Eye (tissue), 1 donor: ENCODE measurements at places on chromosomes 4 and X.
A peak's percentile ranks its signal among the peaks of the same experiment; 100 is the strongest.

DNA sequence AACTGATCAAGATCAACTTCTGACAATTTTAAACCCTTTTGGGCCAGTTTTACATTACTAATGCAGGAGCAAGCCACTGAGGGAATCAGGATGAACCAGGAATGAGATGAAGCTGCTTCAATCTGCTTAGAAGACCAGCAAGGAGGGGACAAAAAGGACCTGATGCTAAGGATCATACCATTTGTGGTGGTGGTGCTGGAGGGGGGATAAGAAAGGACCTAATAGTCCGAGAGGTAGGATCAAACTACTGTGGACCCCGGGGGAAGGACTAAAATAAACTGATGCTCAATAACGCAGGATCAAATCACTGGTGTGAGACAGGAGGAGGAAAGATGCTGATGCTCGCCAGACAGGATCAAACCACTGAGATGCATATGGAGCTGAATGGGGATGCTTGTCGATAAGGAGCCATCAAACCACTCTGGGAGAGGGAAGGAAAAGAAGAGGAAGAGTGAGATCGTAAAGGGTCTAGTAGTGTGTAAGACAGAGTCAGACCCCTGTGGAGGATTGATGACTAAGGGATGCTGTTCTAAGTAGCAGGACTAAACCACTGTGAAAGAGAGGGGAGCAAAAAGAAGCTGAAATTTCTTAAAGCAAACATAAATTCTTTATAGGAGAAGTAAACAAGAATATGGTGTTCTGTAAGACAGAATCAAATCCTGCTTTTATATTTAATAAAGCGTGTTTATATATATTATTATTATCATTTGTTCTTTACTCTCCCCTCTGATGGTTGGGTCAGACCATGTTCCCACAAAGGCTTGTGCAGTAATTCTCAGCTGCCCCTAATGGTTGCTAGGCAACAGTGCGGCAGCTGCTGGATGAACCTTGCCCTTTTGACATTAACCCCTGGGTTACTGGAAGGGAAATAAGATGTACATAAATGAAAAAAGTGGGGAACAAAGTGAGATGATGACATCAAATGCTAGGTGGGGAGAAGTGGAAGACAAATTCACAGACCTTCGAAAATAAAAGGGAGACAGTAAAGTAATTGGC, 432.5 kb upstream of the FGF16 start:
- peak; percentile 89 for DNase-seq

DNA sequence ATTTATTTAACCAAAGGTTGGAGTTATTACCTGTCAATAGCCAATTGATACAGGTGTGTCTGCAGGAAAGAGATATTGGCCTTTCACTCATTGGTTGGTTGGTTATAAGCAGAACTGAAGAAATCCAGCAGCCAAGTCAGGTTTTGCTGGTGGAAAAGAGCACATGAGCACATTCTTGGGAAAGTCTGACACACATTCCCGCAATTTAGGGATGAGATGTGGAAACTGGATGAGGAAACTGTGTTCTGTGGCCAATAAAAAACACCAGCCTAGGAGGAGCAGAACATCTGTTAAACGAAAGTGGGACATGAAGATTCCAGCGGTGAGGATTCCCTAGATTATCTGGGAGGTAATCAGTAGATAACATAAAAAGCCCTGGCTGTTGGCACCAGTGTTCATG, 567.4 kb upstream of the CPEB2 start:
- DNase-seq = no peak

- DNase-seq = no peak
Observed at GRCh38 chr4:108833046-108833445, 70.2 kb upstream of the ETNPPL start.

- DNase-seq = no peak
Observed at GRCh38 chr4:143616771-143617170, 83.7 kb downstream of the FREM3 start.

DNA sequence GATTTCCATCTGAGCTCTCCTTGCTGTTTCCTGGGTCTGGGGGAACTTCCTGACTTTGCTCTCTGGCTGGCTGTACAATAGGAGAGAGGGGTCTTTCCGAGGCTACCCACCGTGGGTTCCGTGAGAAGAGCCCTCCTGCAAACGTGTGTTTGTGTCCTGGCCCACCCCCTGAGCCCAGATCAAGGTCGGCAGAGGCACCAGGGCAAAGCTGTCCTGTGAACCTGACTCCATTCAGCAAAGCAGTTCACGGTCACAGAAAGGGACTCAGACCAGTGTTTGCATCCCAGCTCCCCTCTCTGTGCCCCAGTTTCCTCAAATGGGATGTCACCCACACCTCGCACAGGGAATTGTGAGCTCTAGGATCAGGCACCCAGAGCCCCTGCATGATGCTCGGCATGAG, 97.3 kb upstream of the PSAPL1 start:
- DNase-seq = no peak

- peak; percentile 49 for DNase-seq
Observed at GRCh38 chrX:117973110-117973807, 143.4 kb downstream of the KLHL13 start.

DNA sequence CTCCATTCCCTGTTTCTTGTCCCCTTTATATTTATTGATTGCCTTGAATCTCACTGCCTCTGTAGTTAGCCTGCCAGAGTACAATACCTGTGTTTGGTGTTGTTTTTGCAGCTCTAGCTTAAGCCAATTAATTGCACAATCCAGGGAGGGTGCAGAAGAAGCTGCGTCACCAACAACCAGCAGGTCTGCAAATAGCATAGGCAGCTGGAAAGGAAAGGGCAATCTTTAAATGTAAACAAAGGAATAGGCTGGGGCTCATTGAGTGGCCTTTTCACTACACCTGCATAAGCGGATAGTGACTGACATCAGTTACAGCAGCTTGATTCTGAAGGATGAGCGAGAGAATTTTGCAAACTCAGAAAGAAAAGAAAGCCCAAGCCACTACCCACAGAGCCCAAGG, 106.8 kb upstream of the RAI2 start:
- no peak for DNase-seq

- DNase-seq = no peak
Observed at GRCh38 chr4:140189805-140190204, 35.8 kb upstream of the MAML3 start.

DNA sequence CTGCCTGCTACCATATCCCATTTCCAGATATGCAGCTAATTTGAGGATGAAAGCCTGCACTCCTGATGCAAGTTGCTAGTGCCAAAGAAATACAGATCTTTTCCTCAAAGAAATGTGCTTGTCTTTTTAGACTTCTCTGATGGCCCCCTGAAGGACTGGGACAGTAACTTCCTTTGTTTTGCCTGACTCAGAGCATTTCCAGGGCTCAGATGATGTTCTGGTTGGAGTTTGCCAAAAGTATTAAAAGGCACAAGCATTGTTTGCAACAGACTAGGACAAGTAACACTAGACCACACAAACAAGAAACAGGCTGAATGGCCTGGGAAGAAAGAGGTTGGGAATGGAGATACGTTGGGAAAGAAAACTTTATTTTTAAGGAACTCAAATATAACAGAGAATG, 175.2 kb downstream of the IL13RA2 start:
- DNase-seq = no peak

DNA sequence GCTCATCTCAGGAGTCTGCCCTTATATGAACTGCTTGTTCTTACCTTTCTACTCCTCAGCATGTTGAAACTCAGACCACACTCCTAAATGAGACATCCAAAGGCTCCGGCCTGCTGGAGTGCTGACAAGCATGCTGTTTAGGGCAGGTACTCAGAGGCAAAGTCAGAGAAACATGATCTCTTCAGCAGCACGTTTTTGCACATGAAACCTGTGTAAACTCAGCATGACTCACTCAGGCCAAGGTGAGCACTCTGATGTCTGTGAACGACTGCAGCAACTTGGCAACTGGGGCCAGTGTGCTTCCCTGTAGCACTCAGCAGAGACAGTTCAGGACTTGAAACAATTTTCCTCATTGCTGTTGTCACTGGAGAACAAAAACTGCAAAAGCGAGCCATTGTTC, 109.6 kb downstream of the PACRGL start:
- no peak for DNase-seq

DNA sequence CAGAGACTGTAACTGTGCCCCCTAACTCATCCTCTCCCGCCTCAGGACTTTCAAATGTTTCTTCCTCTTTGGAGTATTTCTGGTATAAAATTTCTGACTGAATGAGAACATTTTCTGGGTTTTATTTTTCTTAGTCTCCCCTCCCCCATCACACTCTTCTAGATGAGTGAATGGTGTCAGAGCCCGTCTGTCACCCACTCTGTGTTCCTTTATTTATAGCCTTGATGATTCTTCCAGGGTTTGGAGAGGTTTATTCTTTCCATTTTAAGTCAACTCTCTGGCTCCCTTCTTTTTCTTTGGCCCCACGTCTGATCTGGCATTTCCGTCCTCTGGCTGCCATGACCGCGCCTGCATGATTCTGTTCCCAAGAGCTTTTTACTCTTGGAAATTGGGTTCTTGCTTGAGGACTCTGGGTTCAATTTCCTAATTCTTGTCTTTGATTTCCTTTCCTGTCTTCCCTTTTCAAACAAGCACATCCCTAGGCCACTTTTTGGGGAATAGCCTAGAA, 128.8 kb downstream of the NSUN7 start:
- no peak for DNase-seq

GRCh38 chr4:144861471-144861870, 215.5 kb downstream of the HHIP start:
- DNase-seq = no peak
